HEK293T (cell line): ENCODE measurements at places on chromosomes 2 and 18.

DNA sequence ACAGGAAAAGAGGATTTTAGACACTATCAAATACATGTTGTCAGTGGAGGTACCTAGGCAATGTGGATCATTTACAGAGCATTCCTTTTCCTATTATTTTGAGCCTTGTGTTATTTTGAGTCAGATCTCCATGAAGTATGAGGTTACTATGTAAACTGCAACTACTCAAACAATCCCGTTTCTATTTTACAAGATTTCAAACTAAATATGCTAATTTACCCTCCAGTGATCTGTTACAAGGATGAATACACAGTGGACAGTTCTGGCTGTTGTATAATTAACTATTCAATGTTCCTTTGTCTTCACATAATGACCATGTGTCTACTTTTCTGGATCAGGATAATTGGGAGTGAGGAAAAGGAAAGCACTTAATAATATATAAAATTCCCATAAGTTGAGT is 4.6 kb downstream of the HOXD1 start:
- no peak for DNase-seq

GRCh38 chr2:138020432-138020831 is 56.2 kb downstream of the HNMT start:
- DNase-seq, result no peak

GRCh38 chr2:147910990-147911473 is 66.2 kb downstream of the ACVR2A start:
- peak; percentile 21 for DNase-seq

DNA sequence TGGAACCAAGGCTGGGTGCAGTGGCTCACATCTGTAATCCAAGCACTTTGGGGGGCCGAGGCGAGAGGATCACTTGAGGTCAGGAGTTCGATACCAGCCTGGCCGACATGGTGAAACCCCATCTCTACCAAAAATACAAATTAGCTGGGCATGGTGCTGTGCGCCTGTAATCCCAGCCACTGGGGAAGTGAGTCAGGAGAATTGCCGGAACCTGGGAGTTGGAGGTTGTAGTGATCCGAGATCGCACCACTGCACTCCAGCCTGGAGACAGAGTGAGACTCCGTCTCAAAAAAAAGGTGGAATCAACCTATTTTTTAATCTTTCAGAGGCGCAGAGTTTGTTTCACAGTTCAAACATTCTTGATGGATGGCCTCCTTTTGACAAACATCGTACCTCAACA is 24.5 kb upstream of the ATP8B1 start:
- no peak for DNase-seq

GRCh38 chr2:23327887-23328286 is 57.1 kb upstream of the KLHL29 start:
- no peak for DNase-seq

DNA sequence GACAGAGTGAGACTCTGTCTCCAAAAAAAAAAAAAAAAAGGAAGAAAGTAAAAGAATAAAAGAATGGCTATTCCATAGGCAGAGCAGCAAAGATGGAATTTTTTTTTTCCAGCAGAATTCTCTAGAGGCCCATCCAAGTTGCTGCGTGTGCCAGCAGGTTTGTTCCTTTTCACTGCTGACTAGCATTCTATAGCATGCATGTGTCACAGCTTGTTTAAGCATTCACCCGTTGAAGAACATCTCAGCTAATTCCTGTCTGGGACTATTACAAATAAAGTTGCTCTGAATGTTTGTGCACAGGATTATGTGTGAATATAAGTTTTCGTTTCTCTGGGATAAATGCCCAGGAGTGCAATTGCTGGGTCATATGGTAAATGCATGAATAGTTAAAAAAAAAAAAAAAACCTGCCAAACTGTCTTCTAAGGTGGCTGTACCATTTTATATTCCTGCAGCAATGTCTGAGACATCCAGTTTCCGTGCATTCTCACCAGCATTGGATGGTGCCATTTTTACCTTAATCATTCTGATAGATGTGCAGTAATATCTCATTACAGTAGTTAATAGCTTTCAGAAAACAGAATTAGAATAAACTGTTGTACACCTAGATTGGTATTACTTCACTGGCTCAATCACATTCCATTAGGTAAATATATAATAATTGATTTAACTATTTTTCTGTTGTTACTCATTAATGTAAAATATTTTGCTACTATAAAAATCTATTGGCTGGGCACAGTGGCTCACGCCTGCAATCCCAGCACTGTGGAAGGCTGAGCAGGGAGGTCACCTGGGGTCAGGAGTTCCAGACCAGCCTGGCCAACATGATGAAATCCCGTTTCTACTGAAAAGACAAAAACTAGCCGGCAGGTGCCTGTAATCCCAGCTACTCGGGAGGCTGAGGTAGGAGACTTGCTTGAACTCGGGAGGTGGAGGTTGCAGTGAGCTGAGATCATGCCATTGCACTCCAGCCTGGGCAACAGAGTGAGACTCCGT is 47.5 kb upstream of the ASAP2 start:
- DNase-seq, result no peak

GRCh38 chr18:2854875-2855274 is 8.1 kb downstream of the EMILIN2 start:
- no peak for DNase-seq

GRCh38 chr2:240211598-240212424 is 71.4 kb upstream of the OTOS start:
- no peak for DNase-seq

- peak; percentile 48 for DNase-seq
These were observed 6.7 kb downstream of the COA5 start for GRCh38 chr2:98601532-98602132.

- no peak for DNase-seq
These were observed 116.6 kb downstream of the PIGN start for GRCh38 chr18:62070302-62070701.

GRCh38 chr2:83665894-83666293 is 793.2 kb downstream of the SUCLG1 start:
- DNase-seq, result no peak

GRCh38 chr2:237520290-237520689 is 33.2 kb downstream of the MLPH start:
- DNase-seq, result no peak

DNA sequence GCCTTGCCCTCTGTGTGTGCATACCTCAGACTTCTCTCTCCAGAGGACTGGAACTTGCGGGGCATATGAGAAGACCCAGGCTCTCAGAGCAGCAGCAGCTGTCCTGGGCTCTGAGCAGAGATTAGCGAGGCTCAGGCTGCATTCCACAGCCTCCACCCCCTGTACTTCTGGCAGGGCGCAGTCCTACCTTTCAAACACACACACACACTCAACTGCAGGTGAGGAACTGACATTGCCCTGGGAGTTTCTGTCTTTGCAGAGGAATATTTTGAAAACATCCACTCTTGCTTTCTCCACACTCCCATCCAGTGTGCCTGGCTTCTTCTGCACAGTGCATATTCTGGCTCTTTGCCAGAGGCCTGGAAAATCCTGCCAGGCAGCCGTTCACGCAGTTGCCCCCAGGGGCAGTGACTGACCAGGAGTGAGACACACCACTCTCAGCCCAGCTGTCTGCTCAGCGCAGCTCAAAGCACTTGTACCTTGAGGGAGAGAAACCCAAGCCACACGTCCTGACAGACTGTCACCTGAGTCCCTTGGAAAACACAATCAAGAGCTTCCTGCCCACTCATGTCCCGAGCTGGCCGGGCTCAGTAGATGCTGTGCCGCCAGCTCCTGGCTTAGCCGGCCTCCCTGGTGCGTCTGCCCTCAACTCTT is 460.8 kb downstream of the RNF144A start:
- DNase-seq, result peak; percentile 16

DNA sequence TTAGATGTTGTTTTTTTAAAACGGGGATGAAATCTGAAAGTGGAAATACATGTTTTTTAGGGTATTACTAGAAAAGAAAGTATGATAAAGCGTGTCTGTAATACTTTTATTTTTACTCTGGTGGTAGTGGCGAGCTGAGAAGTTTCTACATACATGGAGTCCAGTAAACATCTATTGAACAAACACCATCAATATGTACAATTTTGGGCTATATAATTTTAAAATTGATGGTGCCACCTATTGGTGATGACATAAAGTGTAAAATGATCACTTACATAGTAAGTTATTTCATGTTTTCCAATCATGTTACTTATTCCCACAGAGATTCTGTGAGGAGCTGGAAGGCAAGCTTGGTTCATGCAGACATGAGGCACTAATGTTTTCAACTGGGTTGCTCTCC is 31.5 kb upstream of the NFE2L2 start:
- DNase-seq, result no peak

DNA sequence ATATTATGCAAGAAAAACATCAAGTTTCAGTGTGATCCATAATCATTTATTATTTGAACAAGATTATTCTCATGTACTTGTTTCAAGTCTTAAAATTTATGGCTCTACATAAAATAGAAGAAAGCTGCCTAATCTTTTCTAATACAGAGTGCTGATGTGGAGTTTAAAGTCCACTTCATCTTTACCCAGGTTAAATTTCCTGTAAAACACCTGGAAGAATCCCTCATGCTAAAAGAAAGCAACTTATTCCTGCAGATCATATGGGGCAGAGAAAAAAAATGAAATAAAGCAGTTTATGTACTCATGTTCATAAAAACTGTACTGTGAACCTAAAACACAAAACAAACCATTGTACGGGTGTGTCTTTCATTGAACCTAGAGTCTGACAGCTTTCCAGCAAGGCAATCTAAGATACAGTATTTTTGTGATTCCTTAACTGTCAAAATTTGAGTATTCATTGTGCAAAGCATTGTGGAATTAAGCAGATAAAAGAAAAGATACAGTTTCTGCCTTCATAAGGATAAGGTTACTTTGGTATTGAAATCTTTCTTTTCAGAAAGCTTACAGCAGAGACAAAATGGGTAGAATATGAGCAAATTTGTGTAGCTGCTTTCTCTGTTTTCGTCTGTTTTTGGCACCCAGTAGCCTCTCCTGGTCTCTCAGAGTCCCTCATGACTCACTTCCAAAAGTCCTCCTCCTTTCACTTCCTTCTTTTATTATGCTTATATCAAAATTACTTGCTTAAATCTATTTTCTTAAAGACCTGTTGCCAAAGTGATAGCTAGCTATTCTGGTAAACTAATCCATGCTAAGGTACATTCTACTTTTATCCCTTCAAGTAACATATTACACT is 26.9 kb upstream of the GLS start:
- DNase-seq, result no peak

- DNase-seq, result no peak
These were observed 47.8 kb upstream of the IGFBP2 start for GRCh38 chr2:216585441-216585840.

DNA sequence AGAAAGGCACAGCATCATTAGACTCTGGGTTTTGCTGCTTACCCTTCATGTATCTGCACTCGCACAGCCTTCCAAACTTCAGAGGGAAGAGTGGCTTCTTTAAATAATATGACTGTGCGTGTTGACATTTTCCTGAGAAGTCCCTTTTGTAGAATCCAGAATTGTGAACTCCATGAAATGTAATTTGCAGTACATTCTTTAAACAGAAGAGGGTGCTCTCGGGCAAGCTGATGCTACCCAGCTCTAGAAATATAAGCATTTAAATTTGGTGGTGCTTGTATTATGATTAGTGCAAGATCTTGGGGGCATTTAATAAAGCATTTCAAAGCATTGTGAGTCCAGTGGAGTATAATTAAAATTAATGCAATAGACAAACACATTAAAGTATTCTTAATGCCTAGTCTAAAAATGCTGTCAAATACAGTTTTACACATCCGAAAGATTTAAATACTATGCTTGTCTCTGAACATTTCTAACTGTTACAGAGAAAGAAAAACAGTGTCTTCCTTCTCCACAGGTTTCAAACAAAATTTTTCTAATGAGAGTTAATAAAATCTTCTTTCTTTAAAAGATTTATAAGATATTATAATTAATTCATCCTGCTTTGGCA is 17.3 kb upstream of the GTF2A1L start:
- peak; percentile 28 for DNase-seq

DNA sequence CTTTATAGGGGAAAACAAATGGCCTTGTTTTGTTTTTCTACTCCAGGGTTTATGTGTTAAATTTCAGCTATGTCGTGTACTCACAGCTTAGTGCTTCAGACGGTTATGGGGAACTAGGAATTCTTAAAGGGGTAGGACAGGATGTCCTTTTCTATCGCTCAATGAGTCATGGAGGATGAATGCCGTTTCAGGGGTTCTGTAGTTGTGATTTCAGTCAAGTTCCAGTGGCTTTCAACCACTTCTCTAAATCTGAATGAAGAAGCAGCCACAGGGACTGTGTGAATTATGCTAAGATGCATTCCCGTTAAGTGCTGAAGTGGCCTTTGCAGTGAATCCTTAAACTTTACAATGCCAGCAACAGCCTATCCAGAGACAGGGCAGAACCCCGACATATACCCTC is 1231.7 kb upstream of the ZEB2 start:
- DNase-seq, result no peak

DNA sequence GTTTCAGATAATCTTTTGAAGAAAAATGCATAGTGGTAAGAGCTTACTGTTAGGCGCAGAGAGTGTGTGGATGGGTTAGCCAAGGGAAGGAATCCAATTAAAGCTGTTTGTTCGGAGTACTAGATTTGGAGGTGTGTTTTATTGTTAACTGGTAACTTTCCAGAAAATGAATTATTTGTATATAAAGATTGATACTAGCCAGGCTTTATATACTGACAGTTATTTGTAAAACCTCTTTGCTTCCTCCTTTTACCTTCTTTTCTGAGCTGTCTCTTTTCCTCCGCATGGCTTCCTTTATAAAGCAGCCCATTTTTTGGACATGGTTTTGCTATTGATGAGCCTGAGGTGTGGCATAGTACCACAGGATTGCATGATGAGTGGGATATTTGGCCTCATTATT is 25.6 kb downstream of the SPTBN1 start:
- no peak for DNase-seq

- DNase-seq, result no peak
These were observed 4.2 kb downstream of the KYNU start for GRCh38 chr2:142881619-142882018.

DNA sequence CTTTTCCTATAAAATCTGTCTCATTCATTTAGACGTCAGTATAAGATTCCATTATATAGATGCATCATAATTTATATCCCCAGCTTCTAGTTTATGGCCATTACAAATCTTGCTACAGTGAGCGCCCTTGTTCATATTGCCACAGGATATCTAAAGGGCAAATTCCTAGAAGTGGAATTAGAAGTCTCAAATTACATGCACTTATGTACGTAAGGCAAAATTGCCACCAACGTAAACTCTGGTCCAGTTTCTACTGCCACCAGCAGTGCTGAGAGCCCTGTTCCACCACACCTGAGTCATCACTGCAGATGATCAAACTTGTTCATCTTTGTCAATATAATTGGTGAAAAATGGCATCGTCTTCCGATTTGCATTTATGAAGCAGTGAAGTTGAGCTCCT is 90.9 kb upstream of the ID2 start:
- DNase-seq, result peak; percentile 21

DNA sequence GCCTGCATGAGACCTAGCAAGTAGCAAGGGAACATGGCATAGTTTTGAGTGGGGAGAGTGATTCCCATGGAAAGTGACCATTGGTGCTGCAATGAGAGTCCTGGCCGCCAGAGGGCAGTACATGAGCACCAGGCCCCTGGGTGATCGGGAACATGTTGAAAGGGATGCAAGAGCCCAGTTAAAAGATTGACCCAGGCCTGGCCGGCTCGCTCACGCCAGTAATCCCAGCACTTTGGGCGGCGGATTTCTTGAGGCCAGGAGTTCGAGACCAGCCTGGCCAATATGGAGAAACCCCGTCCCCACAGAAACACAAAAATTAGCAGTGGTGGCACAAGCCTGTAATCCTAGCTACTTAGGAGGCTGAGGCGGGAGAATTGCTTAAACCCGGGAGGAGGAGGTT is 22.2 kb downstream of the FAP start:
- peak; percentile 77 for DNase-seq

GRCh38 chr2:32452338-32453064 is 95.7 kb downstream of the BIRC6 start:
- no peak for DNase-seq

- no peak for DNase-seq
These were observed 36.9 kb downstream of the KCNE4 start for GRCh38 chr2:223088866-223089265.
